ENCODE measurements at places on chromosomes 6 and 20.

GRCh38 chr6:37399795-37400490 lies 33.1 kb upstream of the CMTR1 start:
- DNase-seq, result no peak

GRCh38 chr20:53899351-53900167 lies 170.8 kb downstream of the BCAS1 start:
- peak; percentile 95 for DNase-seq

DNA sequence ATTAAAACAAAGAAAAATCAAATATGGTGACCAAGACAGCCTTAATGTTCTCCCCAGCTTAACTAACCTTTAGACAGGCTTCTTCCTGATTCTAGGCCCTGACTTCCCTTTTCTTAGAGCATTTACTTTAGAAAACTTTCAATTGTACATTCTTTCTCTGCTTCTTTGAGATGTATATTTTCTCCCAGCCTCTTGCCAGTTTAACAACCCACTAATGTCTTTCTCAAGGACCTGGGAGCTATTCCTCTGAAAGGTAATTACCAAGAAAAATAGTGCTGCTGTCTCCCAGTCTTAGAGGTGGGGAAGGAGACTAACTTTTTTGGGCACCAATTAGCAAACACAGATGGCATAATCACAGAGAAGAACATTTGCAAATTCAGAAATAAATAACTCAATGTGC lies 62.8 kb upstream of the KCNQ5 start:
- no peak for DNase-seq

DNA sequence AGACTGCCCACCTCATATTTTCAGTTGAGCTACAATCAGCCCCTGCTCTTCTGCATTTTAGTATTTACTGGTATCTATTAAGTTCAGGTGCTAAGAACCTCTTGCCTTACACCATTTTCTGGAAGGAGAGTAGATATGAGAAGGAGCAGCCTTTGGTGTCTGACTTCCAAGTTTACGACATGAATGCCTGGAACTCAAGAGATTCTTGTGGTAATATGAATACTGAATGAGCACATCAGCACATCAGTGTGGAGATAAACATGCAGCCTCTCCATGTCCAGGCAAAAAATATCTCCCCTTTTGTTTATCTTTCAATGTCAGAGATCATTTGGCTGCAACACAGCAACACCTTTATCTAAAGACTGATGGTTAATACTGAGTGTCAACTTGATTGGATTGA lies 65.8 kb upstream of the THEMIS start:
- DNase-seq, result no peak

- no peak for DNase-seq
These were observed 16.3 kb downstream of the GTSF1L start for GRCh38 chr20:43710370-43711044.

Data from NCI-H187 (cell line).